NCI-H1436 treated with DMSO at 0.1 percent for 48 hours (cell line): ENCODE measurements at places on chromosomes 16 and 17.

DNA sequence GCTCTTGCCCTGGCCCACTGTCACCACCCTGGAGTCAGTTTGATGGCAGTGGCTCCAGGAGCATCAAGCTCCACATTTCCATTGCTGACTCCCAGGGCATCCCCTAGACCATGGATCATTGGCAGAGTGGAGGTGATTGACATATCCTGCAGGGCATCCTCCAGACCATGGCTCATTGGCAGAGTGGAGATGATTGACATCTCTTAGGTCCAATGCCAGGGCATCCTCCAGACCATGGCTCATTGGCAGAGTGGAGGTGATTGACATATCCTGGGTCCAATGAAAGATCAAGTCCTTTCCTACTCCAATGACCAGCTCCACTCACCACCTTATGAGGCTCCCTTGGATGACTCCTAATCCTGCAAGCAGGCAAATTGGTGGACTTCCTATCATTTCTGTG, 174.3 kb upstream of the NLRP1 start:
- no peak for DNase-seq

DNA sequence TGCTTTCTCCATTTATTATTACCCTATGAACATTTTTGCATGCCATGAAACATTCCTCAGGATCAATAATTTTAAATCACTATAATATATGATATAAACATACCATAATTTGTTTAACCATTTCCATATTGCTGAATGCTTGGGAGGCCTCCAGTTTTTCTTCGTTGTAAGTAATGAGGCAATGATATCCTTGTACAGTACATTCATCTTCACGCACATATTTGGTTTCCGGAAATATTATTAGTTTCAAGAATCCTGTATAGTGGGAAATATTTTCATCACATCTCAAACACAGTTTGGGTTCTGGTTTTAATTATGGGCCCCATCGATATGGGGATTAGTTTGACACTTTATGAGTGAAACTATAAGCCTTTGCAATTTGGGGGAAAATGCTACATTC, 135.4 kb downstream of the HS3ST3B1 start:
- DNase-seq = no peak

GRCh38 chr17:31645351-31645750, 213.7 kb downstream of the COPRS start:
- DNase-seq = no peak

- DNase-seq = no peak
Observed at GRCh38 chr16:74740795-74741304, 33.8 kb downstream of the FA2H start.

GRCh38 chr17:57502811-57503241, 242.3 kb downstream of the CCDC182 start:
- DNase-seq = no peak

- DNase-seq = no peak
Observed at GRCh38 chr17:27475070-27475673, 18.9 kb downstream of the KSR1 start.

DNA sequence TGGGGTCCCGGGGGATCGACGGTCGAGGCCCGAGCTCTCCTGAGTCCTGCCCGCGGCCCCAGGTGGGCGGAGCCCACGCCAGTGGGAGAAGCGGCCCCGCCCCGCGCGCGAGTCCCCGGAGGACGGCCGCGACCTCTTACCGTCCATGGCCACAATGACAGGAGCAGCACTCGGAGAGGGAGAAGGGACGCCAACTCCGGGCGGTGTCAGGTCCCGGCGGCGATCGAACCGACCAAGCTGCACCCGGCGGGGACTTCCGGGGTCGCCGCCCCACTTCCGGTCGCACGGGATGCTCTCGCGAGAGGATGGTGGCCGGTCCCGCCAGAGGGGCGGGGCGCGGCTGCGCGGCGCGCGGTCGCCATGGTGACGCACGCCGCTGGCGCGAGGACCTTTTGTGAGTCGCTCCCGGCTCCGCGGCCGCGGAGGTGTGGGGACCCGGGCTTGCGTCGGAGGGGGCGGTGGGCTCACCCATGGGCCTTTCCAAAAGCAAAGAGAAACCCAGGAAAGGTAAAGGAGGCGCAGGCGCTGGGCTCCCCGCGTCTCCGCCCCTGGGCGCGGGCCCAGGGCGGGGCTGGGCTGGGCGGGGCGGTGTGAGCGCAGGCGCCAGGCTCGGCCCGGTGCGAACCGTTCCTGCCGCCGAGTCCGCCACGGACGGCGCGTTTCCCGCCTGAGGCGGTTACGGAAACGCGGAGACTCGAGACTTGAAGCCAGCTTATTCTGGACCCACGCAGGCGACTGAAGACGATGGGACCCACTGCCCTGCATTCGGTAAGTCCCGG, at the start of the genes CHMP1A and SPATA33:
TSS of gene CHMP1A (minus strand) at position 267 of the 779 bp plus-strand sequence. CDS start at position 147, 120 bp downstream.
TSS of gene SPATA33 (plus strand) at position 395 of the 779 bp plus-strand sequence. CDS start at position 471, 76 bp downstream.
- DNase-seq = no peak

GRCh38 chr16:88936556-88937205, 40.3 kb downstream of the CBFA2T3 start:
- DNase-seq = no peak

DNA sequence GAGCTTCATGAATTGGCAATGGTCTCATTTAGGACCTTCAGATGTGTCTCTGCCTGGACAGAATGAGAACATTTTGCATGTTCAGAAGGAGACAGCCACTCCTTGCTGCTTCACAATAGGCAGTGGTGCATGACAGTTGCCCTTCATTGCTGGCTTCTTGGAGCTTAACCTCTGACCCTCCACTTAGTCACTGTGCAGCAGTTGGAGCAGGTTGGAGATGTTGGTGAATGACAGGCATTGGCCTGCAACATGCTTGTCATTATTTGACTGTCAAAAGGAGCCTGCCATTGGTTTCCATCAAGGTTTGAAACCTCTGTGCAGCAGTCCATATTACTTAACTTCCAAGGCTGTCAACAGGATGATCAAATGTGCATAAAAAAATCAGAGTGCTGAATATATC, 22.7 kb downstream of the FTO start:
- DNase-seq = no peak

- DNase-seq = no peak
Observed at GRCh38 chr16:89325861-89326471, 108.5 kb downstream of the ZNF778 start.

GRCh38 chr17:78621720-78622490, 44.7 kb upstream of the DNAH17 start:
- DNase-seq = no peak

- DNase-seq = no peak
Observed at GRCh38 chr17:78141437-78142118, 4.6 kb upstream of the C17orf99 start.

GRCh38 chr17:76193591-76193990, 46.7 kb downstream of the RNF157 start:
- no peak for DNase-seq

- DNase-seq = no peak
Observed at GRCh38 chr17:36727577-36727976, 126.2 kb downstream of the MRM1 start.

GRCh38 chr17:80755650-80756405, 211.2 kb downstream of the RPTOR start:
- no peak for DNase-seq

DNA sequence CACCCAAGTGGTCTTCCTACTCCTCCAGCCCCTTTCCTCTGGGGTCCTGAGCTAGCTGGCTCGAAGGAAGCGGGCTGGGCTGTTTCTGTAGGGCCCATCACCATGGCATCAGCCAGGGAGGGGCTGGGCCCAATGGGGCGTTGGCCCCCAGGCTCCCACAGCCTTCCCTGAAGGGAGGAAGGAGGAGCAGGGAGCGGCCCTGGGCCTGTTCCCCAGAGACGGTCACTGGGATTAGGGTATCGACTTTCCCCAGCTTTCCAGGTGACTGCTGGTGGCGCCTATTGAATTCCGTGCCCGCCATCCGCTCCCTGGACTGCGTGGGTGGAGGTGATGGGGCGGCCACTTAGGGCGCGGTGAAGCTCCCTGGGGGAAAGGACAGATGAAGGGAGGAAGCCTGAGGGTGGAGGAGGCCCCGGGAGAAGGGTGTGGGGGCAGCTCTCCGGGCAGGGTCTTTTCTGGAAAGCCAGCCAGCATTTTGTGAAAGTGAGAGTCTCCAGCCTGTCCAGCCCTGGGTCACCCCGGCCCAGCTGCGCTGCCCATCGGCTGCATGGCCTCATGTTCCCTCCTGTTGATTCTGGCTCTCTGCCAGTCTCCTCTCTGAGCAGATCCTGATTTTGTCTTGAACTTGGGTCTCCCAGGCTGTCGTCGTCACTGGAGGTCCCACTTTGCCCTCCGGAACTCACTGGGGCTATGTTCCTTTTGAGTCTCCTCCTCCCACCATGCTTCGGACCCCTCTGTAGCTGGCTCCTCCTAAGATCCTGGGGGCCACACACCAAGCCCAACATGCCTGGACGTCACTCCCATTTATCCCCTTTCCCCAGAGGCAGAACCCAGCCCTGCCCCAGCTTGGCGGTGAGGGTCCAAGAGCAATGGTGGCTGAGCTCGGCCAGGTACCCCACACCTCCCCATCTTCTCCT, 9.8 kb downstream of the NHERF1 start:
- no peak for DNase-seq

DNA sequence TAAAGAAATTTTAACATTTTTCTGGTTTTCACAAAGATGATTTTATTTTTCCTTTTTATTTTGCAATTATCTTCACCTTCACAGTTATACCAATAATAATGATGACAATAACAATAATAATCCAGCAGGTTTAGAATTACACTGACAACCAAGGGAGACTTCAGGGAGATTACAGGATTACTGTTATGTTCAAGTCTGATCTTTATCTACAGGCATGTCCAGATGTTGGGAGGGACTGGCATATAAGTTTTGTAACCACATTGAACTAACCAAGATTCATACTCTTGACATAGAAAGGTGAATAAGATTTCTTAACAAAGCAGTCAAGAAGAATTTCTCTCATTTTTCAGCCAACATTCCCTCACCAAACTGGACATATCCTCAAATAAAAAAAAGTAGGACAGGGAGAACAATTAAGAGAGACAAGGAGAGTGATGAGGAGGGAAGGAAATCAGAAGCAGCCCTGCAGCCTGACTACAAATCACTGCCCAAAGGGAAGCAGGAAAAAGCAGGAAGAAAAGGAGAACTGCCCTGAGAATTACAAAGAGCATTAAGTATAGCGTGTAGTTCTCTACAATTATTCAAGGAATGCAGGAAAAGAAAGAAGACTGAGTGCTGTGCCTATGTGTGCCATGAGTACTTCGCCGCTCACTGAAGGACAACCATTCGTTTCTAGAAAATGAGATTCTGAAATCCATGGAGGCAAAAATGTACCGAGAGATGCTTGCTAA, 155.7 kb upstream of the C17orf78 start:
- DNase-seq = no peak

DNA sequence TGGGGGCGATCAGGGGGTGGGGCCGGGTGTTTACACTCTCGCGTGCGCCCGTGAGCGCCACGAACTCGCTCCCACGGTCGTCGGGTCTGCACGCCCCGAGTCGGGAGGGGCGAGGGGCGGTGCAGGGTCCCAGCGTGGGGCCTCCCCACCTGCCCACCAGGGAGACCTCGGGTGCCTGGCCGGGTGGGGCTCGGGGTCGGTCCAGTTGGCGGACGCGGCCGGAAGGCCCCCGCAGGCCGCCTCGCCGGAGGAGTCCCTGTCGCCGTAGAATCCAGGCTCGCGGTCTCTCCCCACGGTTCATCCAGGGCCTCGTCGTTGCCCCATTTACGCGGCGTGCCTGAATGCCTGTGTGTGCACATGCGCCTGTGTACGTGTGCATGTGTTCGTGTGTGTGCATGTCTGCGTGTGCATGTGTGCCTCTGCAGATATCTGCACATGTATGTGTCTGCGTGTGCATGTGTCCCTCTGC, 510 bp upstream of the RAB40B start:
- DNase-seq = no peak

DNA sequence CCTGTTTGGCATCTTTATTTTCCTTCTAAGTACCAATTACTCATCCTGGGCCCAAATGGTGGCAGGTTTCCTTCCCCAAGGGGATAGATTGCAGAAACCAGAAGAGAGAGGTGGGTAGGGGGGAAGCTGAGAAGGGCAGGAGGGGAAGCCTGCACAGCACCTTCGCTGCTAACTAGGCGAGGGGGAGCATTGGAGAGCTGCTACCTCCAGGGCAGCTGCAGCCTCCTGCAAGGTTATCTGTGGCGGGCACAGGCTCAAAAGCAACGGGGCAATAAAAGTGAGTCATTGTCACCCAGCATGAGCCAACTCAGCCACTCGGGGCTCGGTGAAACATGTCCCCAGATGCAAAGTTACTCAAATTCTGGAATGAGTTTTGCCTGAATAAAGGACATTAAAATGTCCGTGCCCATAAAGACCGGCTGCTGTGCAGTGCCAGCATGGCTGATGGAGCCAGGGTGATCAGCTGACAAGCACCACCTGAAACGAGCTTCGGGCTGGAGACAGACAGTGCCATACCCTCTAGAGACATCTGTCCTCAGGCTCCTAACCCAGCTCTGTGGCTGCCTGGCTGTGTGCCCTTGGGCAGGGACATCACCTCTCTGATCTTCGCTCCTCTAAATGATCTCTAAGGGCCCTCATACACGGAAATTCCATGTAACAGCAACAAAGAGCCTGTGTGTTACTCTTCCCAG, 68.1 kb upstream of the GRIN2A start:
- no peak for DNase-seq

GRCh38 chr17:63356337-63356757, 89.8 kb downstream of the CYB561 start:
- DNase-seq = no peak

DNA sequence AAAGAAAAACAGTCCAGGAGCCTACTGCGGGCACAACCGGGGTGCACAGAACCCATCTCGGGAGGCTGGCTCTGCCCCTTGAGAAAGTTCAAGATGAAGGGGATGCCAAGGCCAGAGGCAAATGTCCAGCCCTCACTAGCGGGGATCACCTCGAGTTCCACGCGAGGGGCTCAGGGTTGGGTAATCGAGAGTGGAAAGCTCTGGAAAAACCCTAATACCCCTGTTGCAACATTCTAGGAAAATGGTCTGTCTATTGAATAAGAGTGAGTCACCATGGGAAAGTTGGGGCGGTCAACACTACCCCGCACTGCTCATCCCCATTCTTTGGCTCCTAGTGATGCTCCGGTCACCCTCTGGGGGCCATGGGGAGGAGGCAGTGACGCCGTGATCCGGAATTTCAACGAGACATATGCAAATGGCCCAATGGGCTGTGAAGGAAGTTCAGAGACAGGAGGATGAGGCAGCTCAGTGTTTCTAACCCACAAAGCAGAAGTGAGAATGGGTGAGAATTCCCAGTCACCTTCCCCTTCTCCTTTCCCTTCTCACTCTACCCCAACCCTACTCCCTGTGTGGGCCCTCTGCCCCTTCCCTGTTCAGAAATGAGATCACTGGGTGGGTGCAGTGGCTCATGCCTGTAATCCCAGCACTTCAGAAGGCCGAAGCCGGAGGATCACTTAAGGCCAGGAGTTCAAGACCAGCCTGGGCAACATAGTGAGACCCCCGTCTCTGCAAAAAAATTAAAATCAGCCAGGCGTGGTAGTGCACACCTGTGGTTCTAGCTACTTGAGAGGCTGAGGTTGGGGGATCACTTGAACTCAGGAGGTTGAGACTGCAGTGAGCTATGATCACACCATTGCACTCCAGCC, 22.4 kb downstream of the SOCS3 start:
- DNase-seq = no peak

GRCh38 chr16:23650674-23651416, 9.6 kb downstream of the DCTN5 start:
- DNase-seq = no peak

- no peak for DNase-seq
Observed at GRCh38 chr16:13351181-13351580, 449.8 kb downstream of the SHISA9 start.
